Kidney tubule cell (primary cell): ENCODE measurements at places on chromosomes 1 and 21.

- no peak for DNase-seq
Observed at GRCh38 chr1:232306269-232306961, 323.5 kb downstream of the SIPA1L2 start.

DNA sequence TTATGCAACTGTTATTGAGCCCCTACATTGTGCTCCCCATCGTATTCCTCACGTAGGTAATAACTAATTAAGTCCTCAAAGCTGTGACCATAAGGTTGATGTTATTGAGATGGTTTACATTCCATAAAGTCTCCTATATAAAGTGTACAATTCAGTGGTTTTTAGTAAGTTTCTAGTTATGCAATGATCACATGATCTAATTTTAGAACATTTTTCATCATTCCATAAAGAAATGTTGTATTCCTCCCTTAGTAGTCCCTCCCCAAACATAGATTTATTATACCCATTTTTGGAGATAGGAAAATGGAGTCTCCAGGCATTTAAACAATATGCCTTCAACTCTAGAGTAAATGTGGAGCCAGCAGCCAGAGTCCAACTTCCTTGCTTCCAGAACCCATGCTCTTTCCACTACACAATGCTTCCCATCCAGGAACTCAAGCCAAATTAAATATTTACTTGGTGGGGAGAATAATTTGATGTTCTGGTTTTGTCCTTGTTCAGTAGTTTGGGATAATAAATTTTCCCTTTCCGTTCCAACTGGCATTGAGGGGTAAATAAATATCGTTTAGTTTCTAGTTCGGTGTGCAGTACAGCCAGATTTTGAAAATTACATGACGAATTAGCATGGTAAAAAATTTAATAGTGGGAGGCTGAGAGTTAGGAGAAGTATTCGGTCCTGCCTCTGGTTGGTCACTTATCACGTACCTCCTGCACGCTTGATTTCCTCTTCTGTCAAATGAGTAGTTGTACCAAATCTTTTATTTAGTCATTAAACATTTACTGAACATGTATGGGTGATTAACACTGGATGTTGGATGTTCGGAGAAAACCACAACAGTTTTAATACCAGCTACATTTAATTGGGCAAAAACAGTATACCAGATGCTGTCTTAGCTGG, 66.3 kb downstream of the CACHD1 start:
- peak; percentile 59 for DNase-seq

DNA sequence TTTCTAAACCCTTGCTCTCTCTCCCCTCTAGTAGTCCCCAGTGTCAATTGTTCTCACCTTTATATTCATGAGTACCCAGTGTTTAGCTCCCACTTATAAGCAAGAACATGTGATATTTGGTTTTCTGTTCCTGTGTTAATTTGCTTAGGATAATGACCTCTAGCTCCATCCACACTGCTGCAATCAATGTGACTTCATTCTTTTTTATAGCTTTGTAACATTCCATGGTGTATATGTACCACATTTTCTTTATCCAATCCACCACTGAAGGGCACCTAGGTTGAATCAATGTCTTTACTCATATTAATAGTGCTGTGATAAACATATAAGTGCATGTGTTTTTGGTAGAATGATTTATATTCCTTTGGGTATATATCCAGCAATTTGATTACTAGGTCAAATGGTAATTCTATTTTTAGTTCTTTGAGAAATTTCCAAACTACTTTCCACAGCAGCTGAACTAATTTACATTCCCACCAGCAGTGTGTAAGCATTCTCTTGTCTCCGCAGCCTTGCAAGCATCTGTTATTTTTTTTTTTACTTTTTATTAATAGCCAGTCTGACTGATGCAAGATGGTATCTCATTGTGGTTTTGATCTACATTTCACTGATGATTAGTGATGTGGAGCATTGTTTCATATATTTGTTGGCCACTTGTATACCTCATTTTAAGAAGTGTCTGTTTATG, 277.8 kb downstream of the LTN1 start:
- no peak for DNase-seq

DNA sequence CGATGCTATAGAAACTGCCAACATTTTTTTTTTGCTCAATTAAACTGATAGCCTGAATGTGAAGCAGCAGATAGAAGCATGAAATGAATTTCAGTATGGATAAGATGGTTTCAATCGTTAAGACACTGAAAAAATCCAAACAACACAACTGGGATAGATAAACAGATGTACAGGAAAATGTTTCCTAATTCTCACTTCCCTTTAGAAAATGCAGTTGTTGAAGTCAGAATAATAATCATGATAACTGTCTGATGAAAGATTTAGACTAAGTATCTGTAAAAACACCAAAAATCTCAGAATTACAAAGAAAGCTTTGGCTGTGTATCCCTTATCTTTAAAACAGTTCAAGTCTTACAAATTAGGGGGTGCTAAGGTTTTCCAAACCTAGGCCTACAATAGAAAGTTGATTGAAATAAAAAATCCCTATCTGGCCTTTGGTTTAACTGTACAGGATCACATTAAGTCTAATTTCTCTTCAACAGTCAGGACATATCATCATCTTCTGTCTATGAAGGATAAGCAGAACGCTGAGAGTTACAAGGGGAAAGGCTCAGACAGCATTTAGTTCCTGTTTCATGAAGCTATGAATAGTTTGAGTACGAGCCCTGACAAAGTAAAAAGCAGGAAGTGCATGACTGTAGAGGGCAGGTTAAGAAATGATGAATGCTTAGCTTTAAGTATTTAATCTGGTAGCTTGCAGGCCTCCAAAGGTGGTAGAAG, 203.2 kb downstream of the APP start:
- DNase-seq: peak; percentile 44

DNA sequence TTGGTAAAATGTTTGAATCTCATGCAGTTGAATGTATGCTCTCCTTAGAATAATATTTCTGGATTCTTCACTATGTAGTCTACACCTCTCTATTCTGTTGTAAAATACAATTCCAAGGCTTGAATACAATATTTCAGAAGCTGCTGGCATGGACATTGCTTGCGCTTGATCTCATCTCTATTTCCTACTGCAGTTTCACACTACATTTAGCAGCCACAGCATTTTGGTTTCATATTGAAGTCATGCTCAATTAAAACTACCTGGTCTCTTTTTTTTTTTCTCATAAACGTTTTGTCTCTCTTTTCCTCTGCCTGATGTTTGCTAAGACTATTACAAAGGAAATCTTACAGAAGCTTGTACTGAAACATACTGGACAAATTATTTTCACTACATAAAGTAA, 631.0 kb upstream of the TMPRSS15 start:
- no peak for DNase-seq

GRCh38 chr1:31529999-31530684, 46.2 kb upstream of the TINAGL1 start:
- peak; percentile 58 for DNase-seq

DNA sequence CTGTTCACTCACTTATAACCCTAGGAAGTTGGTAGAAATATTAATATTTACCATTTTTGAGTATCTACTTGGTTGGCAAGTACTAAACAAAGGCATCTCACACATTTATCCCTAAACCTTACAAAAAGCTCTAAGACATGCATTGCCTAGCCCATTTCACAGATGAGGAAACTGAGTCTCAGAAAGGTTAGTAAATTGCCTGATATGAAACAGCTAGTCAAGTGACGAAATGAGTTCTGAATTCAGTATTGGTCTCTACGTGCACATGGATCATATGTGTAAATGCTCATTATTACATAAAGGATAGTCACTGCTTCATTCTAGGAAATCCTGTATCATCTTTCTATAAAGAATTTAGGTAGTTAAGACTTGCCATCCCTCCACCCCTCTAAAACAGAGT, 105.1 kb downstream of the BARHL2 start:
- DNase-seq: no peak

DNA sequence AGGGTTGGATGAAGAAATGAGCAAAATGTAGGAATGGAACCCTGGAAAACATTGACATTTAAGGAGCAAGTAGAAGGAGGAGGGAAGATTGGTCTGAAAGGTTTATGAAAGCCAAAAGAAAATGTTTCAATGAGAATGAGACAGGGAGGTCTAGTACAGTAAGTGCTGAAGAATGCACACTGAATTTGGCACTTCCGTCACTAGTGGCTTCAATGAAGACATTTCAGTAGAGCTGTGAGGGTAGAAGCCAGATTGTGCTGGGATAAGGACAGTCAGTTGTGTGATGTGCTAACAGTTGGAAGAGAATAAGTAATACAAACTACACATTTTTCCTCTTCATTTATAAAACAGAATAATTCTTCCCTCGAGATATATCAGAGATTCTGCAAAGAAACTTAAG, 17.1 kb downstream of the THEM4 start:
- no peak for DNase-seq

DNA sequence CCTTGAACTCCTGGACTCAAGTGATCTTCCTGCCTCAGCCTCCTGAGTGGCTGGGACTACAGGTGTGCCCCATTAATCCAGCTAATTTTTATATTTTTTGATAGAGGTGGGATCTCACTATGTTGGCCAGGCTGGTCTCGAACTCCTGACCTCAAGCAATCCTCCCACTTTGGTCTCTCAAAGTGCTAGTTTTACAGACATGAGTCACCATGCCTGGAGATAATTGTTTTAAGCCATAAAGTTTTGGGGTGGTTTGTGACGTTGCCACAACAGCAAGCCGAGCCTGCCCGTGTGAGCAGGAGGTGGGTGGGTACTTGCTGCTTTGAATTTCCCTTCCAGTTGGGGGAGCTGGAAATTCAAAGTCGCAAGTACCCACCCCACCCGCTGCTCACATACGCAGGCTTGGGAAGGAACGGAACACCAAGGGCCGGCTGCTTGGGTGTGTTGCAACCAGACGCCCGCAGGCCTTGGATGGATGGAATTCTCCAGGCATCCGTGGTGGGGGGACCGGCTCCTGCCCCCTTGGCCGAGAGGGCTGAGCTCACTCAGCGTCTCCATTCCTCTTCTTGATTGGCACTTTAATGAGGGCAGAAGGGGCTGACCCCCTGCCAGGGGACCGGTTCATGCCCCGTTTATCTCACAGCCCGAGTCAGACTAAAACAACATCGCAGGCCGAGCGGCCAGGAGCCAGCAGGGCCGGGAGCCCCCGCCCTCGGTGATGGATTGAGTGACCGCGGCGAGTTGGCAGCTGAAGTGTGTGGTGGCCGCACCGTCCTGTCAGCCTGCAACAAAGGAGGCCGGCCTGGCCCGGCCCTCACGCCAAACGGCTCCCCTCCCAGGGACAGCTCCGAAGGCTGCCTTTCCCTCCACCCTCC, 78.1 kb downstream of the DHRS3 start:
- DNase-seq: no peak

DNA sequence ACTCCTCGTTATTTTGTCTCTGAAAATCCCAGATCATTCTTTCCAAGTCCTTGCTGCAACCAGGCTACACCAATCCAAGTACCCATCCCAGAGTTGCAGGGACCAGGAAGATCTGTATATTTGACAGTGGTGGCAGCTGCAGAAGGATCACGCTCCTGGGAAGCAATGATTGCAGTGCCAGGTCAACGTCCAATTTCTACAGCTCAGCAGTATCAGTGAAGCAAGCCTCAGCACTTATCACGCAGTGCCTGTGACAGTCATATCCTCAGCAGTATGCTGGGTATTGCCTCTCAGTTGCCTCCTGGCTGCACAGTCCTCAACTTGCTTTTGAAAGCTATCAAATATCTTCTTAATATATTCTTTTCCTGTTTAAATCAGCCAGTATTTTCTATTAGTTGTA, 66.7 kb downstream of the BARHL2 start:
- DNase-seq: no peak

- DNase-seq: no peak
Observed at GRCh38 chr1:203300441-203301330, 4.6 kb upstream of the BTG2 start.

DNA sequence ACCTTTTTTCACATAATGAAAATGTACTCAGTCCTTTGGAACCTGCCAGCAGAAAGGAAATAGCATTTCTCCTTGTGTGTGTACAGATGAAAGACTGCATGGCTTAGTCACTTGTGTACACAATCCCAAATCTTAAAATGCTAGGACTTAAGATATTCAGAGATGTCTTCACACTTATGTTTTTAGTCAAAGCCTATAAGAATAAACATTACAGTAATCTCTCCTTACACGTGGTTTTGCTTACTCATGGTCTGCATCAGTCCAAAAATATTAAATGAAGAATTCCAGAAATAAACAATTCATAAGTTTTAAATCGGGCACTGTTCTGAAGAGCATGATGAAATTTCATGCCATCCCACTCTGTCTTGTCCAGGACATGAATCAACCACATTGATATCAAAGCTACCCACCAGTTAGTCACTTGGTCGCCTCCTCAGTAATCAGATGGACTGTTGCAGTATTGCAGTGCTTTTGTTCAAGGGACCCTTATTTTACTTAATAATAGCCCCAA, 75.7 kb upstream of the RRP15 start:
- peak; percentile 28 for DNase-seq

- DNase-seq: no peak
Observed at GRCh38 chr1:248824301-248824700, 1.4 kb downstream of the SH3BP5L start.

DNA sequence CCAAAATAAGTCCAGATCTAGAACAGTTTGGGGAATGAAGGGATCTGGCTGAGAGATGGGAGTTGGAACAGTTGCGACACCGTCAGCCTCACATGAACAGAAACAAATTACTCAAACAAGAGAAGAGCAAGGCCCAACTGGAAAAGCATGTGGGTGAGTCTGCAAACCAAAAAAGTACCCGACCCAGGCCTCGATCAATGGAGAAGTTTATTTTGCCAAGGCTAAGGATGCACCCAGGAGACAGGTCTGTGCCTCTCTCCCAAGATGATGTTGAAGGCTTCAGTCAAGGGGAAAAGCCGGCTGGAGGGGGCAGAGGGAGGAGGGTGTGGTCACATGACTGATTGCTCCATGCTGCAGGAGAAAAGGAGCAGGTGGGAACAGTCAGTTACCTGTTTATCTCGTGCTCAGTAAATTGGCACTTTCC, 42.3 kb downstream of the KRTAP10-1 start:
- DNase-seq: no peak

DNA sequence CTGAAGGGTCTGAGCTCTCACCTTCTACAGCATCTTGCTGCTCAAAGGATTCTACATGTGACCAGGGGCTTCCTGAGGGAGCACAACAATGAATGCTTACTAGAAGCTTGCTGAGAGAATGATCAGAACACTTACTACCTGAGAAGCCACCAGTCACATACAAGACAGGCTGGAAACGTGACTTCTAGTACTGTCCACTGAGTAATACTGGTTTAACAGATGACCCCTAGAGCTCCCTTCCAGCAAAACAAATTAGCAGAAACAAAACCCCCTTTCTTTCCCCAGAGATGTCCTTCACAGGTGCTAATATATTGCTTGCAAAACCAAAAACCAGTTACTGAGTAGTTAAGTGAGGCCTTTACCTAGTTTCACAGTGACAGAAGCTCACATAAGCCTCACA, 2.1 kb downstream of the TAF5L start:
- no peak for DNase-seq
